Bone marrow (tissue), 2 donors: ENCODE measurements at places on chromosomes 5 and 9.

- no peak for DNase-seq
These were observed 37.8 kb downstream of the EXD3 start for GRCh38 chr9:137385061-137385655.

GRCh38 chr5:144004146-144004545 lies 166.3 kb downstream of the YIPF5 start:
- no peak for DNase-seq

- DNase-seq = no peak
These were observed 197.8 kb downstream of the PCSK1 start for GRCh38 chr5:96235008-96235910.

GRCh38 chr5:82274343-82275211 lies 3.6 kb downstream of the RPS23 start:
- no peak for DNase-seq

DNA sequence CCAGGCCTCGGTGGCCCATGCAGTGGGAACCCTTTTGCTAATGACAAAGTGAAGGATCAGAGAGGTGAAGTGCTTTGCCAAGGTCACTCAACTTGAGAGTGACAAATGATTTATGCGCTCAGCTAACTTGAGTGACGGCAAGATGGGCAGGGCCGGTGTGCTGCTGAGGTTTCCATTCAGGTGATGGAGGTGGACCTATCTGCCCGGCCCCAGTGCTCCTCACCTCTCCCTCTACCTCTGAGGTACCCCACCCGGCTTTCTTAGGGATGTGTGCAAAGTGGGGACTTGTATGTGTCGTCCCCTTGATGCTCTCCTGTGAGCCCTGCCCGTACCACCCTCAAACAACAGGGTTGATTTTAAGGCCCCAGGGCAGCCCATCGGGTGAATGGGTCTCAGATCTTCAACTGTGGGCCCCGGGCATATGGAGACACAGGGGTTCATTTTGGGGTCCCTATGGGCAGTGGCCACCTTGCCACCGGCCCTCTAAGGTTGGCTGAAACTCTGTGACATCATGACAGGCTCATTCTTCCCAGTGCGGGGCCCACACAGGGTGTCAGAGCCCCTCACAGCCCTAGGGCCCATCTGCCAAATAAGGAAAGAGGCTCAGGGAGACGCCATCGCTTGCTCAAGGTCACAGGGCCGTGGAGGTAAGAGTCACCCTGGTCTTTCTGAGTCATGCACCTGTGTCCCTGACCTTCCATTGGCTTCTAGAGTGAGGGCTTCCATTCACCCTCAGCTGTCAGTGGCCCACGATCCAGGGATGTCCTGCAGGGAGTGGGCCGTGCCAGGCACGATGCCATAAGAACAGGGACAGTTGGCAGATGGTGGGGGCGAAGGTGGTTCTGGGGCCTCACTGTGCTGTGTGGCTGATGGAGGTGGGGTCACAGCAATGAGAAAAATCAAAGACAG lies 170.6 kb upstream of the MVB12B start:
- no peak for DNase-seq

DNA sequence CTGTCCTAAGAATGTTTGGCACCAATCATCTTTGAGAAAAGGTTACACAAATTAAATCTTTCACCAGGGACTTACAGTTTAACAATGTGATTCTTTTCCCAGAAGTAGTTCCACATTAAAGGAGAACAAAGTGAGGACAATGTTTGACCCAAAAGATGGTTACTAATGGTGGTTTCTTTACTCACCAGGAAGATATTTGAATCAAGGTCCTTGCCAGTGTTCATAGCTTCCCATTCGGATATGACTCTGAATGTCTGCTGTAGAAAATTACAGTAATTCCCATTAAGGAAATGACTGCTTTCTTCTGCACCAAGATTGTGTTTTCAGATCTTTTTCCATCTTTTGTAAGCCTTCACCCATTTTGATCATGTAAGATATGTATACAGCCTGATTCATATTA lies 114.6 kb upstream of the ADAMTSL1 start:
- DNase-seq = no peak

GRCh38 chr5:113804943-113805342 lies 291.4 kb downstream of the YTHDC2 start:
- no peak for DNase-seq

DNA sequence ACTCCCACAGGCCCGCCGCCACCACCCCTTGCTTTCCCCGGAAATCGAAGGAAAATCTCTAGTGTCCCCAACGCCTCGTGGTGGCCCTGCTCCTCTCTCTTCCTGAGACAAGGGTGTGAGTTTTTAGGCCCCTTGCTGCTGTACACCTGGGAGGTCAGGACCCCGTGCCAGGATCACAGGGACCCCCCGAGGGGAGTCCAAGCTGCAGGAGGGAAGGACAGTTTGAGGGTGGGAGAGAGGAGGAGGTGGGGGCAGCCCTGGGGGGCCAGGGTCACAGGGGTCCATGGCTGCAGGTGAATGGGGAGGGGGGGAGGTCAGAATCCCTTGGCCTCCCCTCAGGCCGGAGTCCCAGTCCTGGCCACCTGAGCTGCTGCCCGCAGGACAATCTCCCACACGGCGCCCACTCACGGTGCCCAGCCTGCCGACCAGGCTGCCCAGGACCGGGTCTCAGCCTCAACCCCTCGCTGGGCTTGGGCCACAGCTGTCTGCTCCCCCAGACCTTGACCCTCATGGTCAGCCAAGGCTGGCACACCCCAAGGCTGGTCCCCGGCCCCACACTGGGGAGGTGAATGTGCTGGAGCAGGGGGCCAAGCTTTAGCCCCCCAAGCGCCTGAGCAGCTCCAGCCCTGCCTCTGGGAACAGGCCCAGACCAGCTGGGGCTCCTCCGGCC lies 19.9 kb downstream of the TPPP start:
- no peak for DNase-seq

- DNase-seq = no peak
These were observed 70.5 kb downstream of the ADAMTSL1 start for GRCh38 chr9:18544456-18544855.

DNA sequence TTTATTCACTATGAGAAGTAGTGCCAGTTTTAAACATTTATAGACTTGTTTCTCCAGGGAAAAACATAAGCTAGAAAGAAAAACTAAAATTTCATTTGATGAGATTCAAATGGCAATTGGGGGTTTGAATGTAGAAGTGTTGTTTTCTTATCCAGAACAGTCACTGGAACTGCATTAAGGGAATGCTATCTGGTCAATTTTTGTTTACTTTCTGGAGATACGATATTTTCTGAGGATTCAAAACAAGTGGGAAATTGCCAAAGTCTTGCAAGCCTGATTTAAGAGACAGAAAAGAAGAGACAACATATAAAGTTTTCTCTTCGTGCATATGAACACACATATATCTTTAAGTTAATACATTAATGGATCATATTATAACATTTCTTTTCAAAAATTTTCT lies 118.4 kb downstream of the NXNL2 start:
- DNase-seq = no peak

- DNase-seq = no peak
These were observed 396.4 kb downstream of the NFIB start for GRCh38 chr9:13917534-13917933.

- no peak for DNase-seq
These were observed 46.7 kb upstream of the HNRNPA0 start for GRCh38 chr5:137800700-137801411.

- no peak for DNase-seq
These were observed 1.5 kb downstream of the COL27A1 start for GRCh38 chr9:114156657-114157421.

GRCh38 chr5:61627531-61627930 lies 295.5 kb downstream of the ZSWIM6 start:
- no peak for DNase-seq

GRCh38 chr9:7105095-7105494 lies 347.3 kb downstream of the KDM4C start:
- DNase-seq = no peak

- no peak for DNase-seq
These were observed 220.9 kb downstream of the IRX2 start for GRCh38 chr5:2530609-2531008.

GRCh38 chr5:179623906-179624741 lies 653 bp upstream of the HNRNPH1 start:
- DNase-seq = peak; percentile 47

DNA sequence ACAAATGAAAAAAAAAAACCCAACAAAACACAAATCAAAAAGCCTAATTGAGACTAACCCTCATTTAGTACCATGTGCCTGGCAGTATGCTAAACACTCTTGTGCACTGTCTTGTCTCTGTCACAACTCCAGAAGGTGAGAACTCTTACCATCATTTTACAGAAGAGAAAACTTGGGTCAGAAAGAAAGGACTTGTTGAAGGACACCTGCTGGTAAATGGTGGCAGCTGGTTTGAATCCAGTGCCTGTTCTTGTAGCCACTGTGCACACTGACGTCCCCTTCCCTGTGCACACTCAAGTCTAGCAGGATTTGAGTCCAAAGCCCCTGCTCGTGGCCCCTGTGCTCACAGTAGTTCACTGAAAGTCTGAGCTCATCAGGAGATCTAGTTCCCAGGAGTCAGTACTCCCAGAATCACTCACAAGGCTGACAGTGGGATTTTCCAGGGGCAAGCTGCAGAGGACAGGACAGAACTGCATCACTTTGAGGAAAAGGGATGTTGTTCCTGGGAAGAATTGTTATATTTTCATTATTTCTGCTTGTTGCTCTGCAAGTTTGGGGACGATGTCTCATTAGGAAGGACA lies 43.0 kb upstream of the HSD17B4 start:
- DNase-seq = no peak

DNA sequence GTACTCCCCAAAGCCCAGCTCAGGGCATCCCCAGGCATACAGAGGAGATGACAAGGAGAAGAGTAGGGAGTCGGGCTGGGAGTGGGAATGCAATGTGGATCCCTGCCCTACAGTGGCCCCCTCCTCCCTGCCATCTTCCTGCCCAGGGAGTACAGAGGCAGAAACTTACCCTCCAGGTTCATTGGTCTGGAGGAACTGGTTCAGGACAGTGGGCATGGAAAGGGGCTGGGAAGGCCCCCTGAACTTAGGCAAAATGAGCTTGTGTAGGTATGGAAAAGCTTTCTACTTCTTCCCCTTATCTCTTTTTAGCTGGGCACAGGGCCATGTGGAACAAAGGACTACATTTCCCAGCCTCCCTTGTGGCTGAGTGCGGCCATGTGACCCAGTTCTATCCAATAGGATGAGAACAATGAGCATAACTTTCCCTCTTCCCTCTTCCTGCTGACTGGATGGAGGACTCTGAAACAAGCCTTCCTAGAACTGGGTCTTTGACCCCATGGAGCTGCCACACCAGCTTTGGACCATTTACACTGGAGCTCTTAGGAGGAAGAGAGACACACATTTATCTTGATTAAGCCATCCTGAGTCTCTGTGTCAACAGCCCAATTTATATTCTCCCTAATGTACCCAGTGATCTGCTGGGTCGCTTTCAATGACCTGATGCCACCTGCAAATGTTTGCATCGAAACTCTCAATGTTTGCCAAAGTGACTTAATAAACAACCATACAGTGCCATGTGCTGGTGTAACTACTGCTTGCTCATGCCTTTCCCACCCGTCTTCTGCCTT lies 25.0 kb upstream of the HMCN2 start:
- DNase-seq = peak; percentile 14

GRCh38 chr5:122156724-122157325 lies 27.5 kb downstream of the ZNF474 start:
- DNase-seq = no peak

GRCh38 chr5:171979606-171980005 lies 26.8 kb downstream of the FBXW11 start:
- DNase-seq = no peak
